ENCODE measurements at places on chromosomes 2 and 18.

DNA sequence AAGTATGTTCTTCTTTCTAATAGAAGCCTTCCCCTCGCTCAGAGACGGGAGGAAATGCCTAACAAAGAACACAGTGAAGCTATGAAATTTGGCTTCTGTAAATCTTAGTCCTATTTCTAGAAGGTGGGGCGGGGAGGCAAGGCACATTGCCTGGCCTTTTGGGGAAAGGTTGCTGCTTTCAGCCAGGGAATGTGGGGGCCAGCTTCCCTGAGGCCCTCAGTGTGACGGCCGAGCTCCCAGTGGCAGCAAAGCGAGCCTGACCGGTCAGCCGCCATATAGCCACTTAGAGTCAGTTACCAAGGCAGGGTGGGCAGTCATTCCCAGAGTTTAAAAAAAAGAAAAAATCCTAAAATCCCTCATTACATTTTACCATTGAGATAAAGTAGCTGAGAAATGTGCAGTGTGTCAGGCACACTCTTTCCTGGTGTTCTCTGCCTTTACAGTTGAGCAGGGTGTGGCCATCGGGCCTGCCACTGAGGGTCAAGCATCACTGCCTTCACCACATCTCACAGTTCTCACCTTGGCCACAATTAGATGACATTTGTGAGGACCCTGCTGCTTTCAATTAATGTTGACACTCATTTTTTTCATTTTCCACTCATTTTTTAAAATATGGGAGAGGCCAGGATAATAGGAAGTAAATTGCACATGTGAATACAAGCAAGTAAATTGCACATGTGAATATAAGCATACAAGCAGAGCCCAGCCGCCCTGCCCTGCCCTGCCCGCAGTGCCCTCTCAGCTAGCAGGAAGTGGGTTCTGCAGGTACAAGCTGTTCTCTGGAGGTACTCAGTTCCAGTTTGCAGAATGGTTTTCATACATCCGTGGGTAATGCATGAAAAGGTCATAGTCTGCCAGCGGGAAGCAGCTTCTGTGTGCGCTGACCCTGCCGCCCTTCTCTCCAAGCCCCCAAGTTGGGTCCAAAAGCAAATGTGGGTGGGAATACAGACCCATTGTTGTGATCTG, 76.9 kb downstream of the WDSUB1 start:
- DNase-seq: no peak

DNA sequence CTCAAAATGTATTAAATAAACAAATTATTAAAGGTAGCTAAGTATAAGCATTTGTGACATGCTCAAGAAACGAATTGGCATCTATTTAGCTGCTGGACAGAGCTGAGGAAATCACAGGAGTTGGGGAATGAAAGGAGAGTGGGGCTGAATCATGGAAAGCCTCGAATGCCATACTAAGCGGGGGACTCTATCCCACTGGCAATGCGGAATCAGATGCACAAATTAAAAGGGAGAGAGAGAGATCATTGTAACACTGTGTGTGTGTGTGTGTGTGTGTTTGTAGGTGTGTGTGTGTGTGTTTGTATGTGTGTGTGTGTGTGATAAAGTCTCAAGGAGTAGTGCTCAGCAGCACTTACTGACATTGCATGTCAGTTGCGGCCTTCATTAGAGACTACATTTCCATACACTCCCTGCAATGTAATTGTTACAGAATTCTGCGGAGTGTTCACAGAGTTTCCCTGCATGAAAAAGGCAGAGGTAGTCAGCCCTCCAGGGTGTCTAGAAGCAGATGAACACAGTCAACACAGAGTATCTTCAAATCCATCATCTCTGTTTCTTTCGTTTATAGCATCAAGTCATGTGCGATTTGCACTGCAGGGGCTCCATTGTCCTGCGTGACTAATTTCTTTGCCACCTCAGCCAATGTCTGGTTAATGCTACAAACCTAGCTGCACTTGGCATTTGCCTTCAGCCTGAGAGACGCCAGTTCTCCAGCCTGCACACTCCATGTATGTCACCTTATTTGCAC, 111.7 kb upstream of the CYRIA start:
- DNase-seq: no peak

GRCh38 chr2:106833256-106833655, 52.7 kb downstream of the ST6GAL2 start:
- no peak for DNase-seq

- DNase-seq: no peak
Measured at GRCh38 chr2:144471305-144472045, 48.4 kb downstream of the ZEB2 start.

DNA sequence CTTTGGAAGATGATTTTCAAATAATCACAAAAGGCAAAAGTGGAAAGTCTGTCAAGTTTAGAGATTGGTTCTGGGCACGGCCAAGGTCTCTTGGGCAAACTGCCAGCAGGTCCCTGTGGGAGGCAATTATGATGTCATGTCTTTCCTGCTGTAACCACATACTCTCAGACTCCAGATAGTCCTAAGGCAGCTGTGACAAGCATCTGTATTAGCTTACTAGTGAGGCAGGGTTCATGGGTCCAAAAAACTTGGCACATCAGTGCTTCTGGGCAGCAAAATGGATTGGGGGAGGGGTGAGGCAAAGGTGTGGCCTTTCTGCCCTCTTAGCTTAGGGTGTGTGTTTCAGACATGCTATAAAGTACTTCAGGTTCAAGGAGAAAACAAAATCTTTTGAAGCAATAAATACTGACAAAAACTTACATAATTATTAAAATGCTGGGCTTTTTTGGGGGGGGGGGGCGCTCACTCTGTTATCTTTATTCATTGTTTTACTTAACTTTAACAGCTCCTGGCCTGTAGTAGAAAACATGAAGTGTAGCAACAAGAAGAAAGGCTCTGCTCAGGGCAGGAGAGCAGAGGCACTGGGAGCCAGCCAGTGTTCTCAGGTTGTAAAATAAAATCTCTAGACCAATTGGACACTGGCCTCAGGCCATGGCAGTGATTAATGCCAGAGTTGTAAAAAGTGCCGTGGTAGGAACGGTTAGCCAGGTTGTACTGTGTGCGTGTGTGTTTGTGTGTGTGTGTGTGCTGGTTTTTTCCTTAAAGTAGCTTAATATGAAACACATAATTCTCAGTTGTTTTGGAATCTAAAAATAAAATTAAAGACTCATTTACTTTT, 14.3 kb upstream of the TANC1 start:
- DNase-seq: peak; percentile 72

- no peak for DNase-seq
Measured at GRCh38 chr2:239337122-239337876, 63.5 kb downstream of the HDAC4 start.

GRCh38 chr18:76497021-76497420, 2.0 kb upstream of the ZNF516 start:
- DNase-seq: no peak

GRCh38 chr2:40964509-40965250, 512.8 kb upstream of the SLC8A1 start:
- no peak for DNase-seq

DNA sequence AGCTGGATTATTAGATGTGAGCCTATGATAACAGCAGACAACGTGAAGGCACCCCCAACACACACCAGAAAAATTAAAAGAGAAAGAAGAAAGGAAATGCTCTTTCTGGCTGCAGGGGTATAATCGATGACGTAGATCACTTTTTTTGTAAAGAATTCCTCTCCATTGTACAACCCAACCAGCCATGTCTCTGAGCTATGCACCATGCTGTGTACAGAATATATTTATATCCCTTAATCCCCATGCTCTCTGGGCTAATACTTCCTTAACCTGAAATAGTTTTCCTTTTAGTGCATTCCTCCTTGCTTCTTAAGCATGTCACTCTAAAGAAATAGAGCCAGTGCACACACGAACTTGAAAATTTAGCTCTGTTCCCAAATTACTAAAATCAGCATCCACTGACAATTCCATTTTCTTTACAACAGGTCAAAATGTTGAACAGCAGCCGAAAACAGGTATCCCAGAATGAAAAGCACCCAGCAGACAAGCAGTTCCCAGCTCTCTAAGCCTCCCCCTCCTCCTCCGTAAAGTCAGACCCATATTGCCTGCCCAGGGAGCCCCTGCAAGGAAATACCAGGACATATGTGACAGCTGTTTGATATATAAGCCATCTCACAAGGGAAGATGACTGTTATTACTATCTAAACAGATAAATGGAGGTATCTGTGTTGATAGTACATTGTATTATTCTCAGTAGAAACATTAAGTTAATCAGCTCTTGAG, 247.4 kb upstream of the RAB6C start:
- DNase-seq: no peak

DNA sequence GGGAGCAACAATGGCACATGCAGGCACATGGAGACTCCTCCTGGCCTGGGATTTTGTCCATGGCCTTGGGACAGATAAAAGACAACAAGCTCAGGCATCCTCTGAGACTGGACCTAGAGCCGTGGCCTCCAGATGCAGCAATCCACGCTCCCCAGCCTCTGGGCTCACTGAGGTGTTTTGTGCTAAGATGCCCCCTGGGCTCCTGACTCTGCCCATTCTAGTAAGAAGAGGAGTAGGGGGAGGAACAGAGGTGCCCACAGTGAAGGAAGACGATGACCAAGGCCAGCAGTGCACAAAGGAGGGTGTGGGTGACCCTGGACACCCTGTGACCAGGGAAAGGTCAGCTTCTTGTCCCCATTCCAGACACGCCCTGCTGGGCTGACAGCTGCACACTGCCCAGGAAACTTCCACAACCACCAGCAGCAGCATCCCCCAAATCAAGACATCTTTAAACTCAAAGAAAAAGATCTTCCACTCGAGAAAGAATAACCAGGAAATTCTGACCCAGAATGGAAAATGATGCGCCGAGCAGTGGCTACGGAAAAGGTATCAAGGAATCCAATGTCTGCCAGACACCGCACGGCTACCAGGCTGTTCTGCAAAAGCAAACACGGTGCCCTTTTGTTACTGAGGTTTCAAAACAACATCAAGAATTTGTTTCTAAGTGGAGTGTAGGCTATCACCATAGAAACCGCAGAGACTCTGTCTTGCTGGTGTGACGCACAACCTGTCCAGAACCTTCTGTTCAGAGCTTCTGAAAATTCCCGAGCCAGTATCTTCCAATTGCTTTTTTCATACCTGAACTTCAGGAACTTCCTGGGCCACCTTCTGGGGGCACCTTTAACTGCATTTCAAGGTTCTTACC, 65.5 kb downstream of the ZNF516 start:
- DNase-seq: no peak

DNA sequence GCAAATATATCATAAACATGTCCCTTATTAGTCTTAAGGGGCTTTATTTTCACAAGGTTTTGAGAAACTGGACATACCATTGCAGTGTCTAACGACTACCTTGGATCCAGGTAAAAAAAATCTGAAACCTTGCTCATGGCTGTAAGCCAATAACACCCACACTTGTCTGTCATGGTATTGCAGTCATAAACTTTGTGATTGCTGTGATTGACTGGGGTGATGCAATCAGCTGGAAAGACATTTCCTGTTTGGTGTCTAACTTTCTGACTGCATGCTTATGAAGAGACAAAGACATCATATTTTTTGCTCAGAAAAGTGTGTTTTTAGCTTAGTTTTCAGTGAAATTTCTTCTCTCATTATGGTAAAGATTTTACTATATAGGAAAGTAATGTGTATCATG, 635.0 kb downstream of the TSN start:
- no peak for DNase-seq

DNA sequence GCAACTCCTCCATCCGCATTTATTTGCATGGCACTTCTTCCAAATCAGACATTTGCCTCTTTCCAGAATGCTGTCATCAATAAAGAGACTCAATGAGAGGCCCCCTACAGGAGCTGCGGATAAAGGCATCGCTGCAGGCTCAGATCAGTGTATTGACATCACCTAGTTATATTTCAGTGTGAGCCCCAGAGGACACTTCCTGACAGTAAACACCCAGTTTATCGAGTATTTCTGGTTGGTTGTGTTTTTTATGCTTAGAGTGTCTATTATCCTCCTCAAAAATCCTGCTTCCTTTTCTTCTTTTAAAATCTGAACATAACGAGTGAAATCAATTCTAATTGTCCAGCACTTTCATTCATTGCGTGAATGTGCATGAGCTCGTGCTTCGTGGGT, 38.8 kb downstream of the NRP2 start:
- DNase-seq: no peak

DNA sequence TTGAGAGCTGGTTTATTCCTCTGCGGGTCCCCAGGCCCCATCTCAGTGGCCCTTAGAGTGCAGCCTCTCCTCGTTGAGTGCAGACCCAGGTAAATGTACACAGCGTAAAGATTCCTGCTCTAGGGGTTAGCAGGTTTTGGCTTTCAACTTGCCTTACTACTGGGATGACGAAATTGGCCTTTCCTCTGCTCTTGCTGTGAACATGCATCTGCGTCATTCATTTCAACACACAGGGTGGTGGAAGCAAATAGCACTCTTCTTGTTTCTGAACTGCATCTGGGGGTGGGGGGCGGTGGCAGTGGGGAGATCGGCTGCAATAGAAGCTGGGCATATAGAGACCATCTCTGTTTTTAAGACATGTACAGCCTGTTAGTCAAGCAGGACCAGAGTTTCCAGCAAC, 16.5 kb upstream of the SLC16A14 start:
- no peak for DNase-seq

- DNase-seq: no peak
Measured at GRCh38 chr2:165202239-165202638, 1.6 kb downstream of the SCN3A start.

- DNase-seq: no peak
Measured at GRCh38 chr2:160566717-160567116, 73.1 kb upstream of the RBMS1 start.

DNA sequence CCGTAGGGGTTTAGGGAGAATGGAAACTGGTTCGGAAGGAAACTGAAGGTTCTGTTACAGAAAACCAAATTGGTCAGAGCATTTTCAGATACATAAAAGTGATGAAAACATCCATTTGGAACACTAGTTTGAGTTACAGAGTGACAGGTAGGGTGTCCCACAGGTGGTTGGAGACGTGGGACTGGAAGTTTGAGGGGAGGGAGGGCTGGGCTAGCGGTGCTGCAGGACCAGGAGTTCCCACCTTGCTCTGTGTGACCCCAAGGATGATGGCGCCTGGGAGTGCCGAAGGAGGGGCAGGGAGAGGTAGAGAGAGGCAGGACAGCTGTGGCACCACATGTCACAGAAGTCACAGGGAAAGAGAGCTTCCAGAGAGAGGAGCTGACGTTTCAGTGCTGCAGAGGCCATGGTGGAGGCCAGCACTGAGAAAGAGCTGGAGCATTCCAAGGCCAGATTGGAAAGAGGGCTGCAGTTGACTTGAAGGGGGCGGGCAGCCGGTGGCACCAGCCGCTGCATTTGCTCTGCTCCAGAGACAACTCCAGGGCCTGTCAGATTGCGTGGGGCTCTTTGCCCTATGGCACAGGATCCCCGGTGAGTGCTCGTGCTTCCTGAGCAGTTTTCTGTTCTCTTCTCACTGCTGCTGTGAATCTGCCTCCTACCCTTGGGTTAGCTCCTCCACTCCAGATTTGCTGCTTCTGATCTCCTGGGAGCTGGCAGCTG, 56.2 kb upstream of the FOSL2 start:
- DNase-seq: no peak

DNA sequence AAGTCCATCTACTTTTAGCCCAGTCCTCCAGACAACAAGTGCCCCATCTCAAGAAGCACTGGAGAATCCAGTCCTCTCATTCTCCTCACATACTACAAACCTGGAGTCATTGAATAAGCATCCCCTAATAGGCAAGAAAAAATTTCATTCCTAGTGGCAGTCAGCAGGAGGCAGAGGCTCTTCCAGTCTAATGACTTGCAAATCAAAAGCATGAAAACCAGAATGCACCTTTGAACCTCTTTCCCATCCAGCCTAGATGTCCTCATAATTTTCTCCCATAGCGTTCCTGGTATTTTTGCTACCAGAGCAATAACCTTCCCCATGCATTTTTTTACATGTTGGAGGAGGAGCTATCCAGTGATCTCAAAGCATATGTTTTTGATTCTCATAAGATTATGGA, 252.6 kb downstream of the TTC32 start:
- no peak for DNase-seq

GRCh38 chr2:83742117-83742782, 716.8 kb downstream of the SUCLG1 start:
- peak; percentile 11 for DNase-seq

- no peak for DNase-seq
Measured at GRCh38 chr18:6256521-6256920, 158.2 kb downstream of the L3MBTL4 start.
